ENCODE measurements at places on chromosomes 7 and 10. TPM values are rescaled to one million over a fixed set of nuclear protein-coding genes. Genes with fewer than 3 reads are reported as not detected.

The RBP3 gene
- not detected for total RNA-seq

The PROSER2 gene
- 26.6 TPM for total RNA-seq

The NEUROG3 gene
- not detected for total RNA-seq

The FLNC gene
- 7.3 TPM for total RNA-seq

The ASZ1 gene
- not detected for total RNA-seq

The ITIH5 gene
- 0.09 TPM for total RNA-seq

The OGDHL gene
- 0.16 TPM for total RNA-seq

The POLD2 gene
- 164 TPM for total RNA-seq

The ADO gene
- total RNA-seq: 22.7 TPM

The ZNF736 gene
- not detected for total RNA-seq

The OSBPL3 gene
- total RNA-seq: 13.4 TPM

The FKBP6 gene
- not detected for total RNA-seq

The SLC26A3 gene
- not detected for total RNA-seq

The LIPN gene
- not detected for total RNA-seq

The ZNF425 gene
- total RNA-seq: 1.9 TPM

The THNSL1 gene
- 3.3 TPM for total RNA-seq

The LRRC18 gene
- not detected for total RNA-seq

The TMEM130 gene
- 0.52 TPM for total RNA-seq

The FGFR2 gene
- 0.45 TPM for total RNA-seq

The GLI3 gene
- total RNA-seq: 0.09 TPM

The SPDYE2B gene
- not detected for total RNA-seq

The DDC gene
- 1.2 TPM for total RNA-seq

The NKX1-2 gene
- total RNA-seq: 0.07 TPM

The RNF133 gene
- total RNA-seq: not detected

The PTF1A gene
- not detected for total RNA-seq

The NPFFR1 gene
- total RNA-seq: not detected

The WDR91 gene
- total RNA-seq: 10.2 TPM

The EPHB6 gene
- total RNA-seq: 0.17 TPM

The STEAP2 gene
- 4.2 TPM for total RNA-seq

The GPR85 gene
- total RNA-seq: not detected

The CD36 gene
- 0.19 TPM for total RNA-seq

The IGF2BP3 gene
- total RNA-seq: 28.8 TPM

The PLXNA4 gene
- 0.49 TPM for total RNA-seq

The ABCB4 gene
- not detected for total RNA-seq

The HTR7 gene
- total RNA-seq: 0.12 TPM

The KIF11 gene
- 35.8 TPM for total RNA-seq

The GRID2IP gene
- not detected for total RNA-seq

The TAS2R3 gene
- not detected for total RNA-seq

The CREB5 gene
- 3.5 TPM for total RNA-seq

The CLDN4 gene
- 7.0 TPM for total RNA-seq

The PNLIPRP2 gene
- not detected for total RNA-seq

The OR2A5 gene
- not detected for total RNA-seq

The ZWINT gene
- total RNA-seq: 86.3 TPM

The FRMD4A gene
- 11.1 TPM for total RNA-seq

The FAM107B gene
- total RNA-seq: 93.0 TPM

The GOLGA7B gene
- total RNA-seq: 4.0 TPM

The TSPAN13 gene
- total RNA-seq: 16.8 TPM

The FAM25C gene
- 2.4 TPM for total RNA-seq

The TRIM73 gene
- 3.1 TPM for total RNA-seq

The TNRC18 gene
- 39.4 TPM for total RNA-seq

The TFEC gene
- not detected for total RNA-seq

The NRCAM gene
- total RNA-seq: 98.8 TPM

The HOXA7 gene
- 4.7 TPM for total RNA-seq

The CUBN gene
- 0.01 TPM for total RNA-seq

The SLC26A5 gene
- not detected for total RNA-seq

The MACROH2A2 gene
- 27.7 TPM for total RNA-seq

The LIPF gene
- total RNA-seq: not detected

The HKDC1 gene
- total RNA-seq: 12.9 TPM

All from A549 treated with ZK216348 at 1 μM for 4 hours (cell line).